ENCODE measurements at places on chromosomes 4 and X.
A peak's percentile ranks its signal among the peaks of the same experiment; 100 is the strongest.

GRCh38 chrX:71622576-71623450 lies 4.5 kb upstream of the CXCR3 start:
- DNase-seq = peak; percentile 23

DNA sequence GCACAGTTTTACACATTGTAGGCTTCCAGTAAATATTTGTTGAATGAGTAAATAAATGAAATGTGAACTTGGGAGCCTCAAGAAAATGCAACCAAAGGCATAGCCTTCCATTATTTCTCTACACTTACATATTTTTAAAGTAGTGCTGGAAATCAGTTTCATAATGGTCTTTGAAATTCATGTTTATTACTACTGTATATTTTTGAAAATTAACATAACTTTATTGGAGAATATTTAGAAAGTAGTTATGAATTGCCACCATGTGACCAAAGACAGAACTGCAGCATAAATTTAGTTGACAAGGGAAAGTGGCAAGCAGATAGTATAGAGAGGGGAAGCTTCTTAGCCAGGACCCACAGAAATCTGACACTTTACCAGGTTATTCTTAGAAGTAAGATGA lies 6.4 kb downstream of the TCEAL8 start:
- DNase-seq = peak; percentile 37

DNA sequence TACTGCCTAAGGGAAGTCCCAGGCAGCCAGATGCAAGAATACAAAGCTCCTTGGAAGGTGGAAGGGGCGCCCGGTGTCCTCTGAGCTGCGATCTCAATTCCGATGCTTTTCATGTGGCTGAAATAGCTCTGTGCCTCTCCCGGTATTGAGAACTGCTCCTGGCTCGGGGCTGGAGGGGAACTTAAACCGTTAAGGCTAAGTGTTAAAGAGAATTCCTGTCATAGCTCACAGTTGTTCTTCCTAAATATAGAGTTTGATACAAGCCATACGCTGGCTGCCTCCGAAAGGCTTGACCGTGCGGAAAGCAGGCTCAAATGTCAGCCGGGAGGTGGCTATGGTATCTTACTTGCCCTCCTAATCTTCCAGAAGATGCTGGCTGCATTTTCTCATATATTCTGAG lies at the start of gene SMPX:
SMPX (minus strand) TSS at position 157 of the 400 bp plus-strand sequence. CDS start 3,826 bp downstream, outside the sequence.
- DNase-seq = no peak

- DNase-seq = no peak
These were observed 113.5 kb upstream of the FAM9A start for GRCh38 chrX:8914681-8915080.

DNA sequence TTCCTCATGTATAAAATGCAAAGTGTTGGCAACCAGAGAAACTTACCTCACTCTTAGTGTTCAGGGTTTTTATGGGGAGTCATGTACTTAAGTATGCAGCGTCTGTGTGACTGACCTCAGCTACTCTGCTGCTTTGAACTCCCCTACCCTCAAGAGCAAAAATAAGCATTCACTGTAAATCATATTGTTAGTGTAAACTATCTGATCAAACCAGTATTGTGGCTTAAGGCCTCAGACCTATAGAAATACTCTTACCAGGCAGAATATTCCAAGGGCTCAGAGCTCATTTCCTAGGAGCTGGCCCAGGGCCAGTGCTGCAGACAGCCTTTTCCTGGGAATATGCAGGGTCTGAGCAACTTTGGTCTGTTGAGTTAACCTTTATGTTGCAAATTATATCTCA lies 453.1 kb downstream of the CCSER1 start:
- no peak for DNase-seq

DNA sequence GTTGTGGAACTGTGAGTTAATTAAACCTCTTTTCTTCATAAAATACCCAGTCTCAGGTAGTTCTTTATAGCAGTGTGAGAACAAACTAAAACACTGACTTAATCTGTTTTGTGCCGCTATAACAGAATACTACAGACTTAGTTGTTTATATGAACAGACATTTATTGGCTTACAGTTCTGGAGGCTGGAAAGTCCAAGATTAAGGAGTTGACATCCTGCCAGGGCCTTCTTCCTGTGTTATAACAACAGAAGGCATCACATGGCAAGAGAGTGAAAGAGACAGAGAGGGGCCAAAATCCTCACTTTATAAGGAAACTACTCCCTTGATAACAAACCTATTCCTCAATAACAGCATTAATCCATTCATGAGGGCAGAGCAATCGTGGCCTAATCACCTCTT lies 42.5 kb upstream of the KCNIP4 start:
- no peak for DNase-seq
